ENCODE measurements at places on chromosomes 7 and 10.
A peak's percentile ranks its signal among the peaks of the same experiment; 100 is the strongest.

DNA sequence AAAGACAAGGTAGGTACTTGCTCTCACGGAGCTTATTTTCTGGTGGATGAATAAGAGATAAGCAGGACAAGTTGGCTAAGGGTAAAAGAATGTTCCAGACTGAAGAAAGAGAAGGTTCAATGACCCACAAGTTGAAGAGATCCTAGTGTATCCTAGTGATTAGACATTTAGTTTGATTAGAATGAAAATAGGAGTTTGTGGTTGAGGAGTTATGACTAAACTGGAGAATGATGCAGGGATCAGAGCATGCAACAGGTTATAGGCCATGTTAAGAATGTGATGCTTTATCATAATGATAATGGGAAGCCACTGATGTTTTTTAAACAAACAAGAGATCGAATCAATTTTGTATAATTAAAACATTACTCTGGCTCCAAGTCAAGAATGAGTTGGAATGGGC is 357.2 kb downstream of the HPSE2 start:
- DNase-seq, result no peak

DNA sequence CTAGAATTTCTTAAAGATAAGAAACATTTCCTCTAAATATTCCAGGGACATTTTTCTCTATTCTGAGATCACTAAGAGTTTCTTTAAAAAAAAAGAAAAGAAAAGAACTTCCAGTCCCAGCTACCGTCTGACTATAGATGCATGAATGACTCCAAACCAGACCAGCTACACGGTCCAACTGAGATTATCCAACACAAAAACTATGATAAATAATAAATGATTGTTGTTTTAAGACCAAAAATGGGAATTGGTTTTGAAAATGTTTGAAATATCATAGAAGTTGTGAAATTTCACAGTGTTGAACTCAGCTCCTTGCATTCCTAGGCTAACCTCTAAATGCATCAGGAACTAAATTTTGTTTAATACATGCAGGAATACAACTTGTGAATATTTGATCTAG is 1619.6 kb upstream of the LRRTM3 start:
- no peak for DNase-seq

DNA sequence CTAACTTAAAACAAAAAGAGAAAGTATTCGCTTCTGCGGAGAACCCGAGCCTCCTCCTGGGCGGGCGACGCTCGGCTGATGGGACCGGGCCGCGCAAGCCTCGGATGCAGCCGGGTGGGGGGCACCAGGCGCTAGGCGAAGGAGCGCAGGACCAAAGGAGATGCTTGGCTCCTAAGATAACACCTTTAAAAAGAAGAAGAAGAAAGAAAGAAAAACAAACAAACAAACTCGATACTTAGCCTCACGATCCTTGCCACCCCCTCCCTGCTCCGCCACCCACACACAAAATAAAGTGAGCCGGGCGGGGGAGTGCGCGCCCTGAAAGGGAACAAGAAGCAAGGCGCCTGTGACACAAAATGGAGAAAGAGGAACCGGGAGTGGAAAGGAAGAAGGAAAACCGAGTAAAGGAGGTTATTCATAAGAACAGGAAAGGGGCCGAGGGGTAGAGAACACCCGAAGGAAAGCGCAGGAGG is 34.0 kb upstream of the EBLN1 start:
- DNase-seq, result peak; percentile 88

DNA sequence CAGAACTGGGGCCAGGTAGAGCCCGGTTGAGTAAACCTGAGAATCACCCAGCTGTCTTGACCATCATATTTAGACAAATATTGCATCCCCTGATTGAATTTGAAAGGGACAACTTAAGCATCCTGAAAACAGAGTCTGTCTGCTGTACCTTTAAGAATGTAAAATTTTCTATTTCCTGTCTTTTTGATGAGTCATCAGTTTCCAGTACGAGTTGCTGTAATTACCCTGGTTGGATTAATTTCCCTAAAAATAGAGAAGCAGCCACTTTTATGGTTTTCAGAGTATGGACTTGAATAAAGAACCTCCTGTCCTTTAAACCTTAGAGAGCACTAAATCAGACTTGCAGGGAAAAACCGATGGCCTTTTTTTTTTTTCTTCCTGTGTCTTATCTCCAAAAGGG is 164.6 kb upstream of the SH2B2 start:
- DNase-seq, result no peak

DNA sequence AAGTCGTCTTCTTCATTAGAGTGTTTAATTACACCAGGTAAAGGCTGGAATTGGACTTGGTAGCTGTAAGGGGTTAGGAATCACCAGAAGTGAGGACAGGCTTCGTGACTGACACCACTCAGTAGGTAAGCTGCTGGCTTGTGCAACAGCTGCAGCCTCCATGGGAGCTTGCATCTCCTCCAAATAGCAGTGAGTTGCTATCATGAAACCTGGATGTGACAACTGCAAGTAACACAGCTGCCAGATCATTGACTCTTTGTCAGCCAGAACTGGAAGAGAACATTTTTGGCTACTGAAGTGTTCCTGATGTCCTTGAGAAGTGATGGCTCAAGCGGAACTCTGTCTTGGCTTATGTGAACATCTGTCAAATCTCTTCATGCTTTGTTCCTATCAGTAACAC is 64.1 kb upstream of the MSRB2 start:
- DNase-seq, result no peak

DNA sequence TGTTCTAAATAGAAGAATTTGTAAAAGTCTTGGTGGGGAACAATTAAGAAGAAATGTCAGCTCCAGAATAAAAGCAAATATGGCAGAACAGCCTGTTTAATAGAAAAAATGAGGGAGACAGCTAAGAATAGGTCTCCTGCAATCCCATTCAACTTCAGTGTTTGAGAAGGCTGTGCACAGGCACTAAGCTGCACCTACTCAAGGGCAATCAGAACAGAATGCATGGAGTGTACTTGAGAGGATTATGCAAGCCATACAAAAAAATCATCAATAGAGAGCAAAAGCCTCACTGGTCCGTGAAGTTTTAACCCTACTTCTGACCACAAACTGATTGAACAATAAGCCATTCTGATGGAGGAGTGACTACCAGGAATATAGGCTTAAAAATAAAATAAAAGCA is 690.7 kb upstream of the PCDH15 start:
- DNase-seq, result no peak

DNA sequence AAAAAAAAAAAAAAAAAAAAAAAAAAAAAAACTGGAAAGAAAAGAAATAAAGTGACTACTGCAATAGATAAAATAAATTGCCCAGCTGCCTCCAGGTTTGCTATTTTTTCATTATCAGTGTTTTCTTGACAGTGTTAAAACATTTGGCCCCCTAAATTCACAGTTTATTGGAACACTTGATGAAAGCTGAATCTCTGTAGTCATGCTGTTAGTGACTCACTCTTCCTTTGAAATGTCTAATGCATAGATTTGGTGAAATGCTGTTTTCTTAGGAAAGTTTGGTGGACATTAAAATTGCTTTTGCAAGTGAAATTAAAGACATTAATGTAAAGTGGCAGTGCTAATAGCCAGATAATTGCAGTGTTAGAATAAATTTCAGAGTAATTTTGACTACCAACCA is 785.2 kb downstream of the NRG3 start:
- no peak for DNase-seq

- DNase-seq, result no peak
Observed at GRCh38 chr7:70630818-70631457, 501.0 kb upstream of the GALNT17 start.

- DNase-seq, result no peak
Observed at GRCh38 chr7:29424984-29425309, 138.7 kb upstream of the PRR15 start.

- DNase-seq, result no peak
Observed at GRCh38 chr7:42167206-42167605, 69.8 kb downstream of the GLI3 start.

DNA sequence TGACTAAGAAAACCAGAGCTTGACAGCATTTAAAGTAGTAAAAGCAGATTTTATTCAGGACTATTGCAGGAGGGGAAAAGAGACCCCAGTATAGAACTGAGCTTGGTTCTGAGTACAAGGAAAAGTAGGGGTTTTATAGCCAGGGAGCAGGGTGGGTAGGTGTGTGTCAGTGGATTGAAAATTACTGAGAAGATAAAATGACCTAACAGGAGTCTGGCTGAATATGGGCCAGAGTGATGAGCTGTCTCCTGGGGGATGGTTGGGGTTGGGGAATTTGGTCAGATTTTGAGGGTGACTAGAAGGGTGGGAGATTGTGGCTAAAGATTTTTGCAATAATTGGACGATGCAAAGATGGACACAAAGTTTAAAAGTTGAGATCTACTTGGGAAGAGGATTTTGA is 114.0 kb downstream of the ST7 start:
- DNase-seq, result no peak

- DNase-seq, result no peak
Observed at GRCh38 chr7:143376396-143376795, 4.7 kb upstream of the ZYX start.

DNA sequence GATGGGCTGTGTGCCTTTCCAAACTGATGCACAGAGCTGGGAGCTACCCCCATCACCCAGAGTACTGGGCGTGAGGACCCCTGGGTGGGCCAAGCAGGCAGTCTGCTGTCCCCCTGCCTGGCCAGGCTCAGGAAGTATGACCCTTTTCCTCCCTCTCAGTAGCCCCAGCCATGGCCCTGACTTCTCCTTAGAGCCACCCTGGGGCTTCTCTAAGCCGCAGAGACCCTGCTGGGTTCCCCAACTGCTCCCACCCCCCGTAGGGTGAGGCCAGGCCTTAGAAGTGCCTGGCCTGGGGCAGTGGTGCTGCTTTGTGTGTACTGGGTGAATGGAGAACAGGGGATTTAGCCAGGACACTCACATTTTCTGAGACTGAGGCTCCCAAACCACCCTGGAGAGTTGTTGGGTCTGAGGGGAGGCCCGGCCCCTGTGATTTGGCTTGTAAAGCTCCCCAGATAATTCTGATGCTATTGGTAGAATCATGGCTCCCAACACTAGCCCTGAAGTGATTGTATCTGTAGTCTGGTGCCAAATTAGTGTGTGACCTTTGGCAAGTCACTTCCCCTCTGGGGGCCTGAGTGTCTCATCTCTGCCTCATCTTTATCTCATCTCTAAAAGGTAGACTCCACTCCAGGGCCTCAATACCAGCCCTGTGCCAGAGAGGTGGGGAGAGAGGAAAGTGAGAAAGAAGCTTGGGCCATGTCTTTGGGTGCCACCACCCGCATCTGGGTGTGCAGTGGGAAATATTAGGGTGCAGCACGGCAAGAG is 99.7 kb upstream of the PPIF start:
- DNase-seq, result no peak

- no peak for DNase-seq
Observed at GRCh38 chr10:3330663-3331062, 158.1 kb upstream of the PITRM1 start.

GRCh38 chr7:33601884-33602283 is 303.5 kb upstream of the BMPER start:
- DNase-seq, result no peak

- DNase-seq, result no peak
Observed at GRCh38 chr10:10460451-10460850, 557.2 kb upstream of the CELF2 start.

DNA sequence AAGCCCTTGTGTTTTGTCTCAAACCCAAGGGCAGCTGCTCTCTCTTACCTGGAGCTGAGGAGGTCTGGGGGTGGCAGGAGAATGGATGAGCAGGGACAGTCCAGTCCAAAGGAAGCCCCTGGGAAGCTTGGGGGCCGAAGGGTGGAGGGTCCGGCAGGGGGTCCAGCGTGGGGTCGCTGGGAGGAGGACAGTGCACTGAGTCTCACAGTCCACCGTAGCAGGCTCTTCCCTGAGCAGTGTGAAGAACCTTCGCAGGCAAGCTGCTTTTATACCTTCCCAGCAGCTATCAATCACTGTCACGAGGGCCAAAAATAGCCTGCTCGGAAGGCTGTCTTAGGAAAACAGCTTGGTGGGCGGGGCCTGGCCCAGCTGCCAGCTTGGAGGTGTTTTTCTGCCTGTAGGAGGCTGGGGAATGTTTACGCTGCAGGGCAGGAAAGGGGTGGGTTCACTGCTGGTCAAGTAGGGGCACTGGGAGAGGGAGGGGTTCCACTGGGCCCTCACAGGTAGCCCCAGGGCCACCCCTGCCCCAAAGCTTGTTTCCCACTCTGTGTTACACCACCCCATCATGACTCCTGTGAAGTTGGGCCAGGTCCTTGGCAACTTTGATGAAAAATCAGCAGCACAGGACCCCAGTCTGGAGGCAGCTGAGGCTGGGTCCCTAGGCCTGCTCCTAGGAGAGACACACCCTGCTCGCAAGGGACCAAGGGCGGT is at the start of gene DEPP1:
Gene DEPP1, minus strand, starts transcription at position 240 of the 711 bp plus-strand sequence. CDS start 779 bp downstream, outside the sequence.
- DNase-seq, result no peak

GRCh38 chr10:22805304-22805703 is 90.9 kb upstream of the PIP4K2A start:
- DNase-seq, result no peak

DNA sequence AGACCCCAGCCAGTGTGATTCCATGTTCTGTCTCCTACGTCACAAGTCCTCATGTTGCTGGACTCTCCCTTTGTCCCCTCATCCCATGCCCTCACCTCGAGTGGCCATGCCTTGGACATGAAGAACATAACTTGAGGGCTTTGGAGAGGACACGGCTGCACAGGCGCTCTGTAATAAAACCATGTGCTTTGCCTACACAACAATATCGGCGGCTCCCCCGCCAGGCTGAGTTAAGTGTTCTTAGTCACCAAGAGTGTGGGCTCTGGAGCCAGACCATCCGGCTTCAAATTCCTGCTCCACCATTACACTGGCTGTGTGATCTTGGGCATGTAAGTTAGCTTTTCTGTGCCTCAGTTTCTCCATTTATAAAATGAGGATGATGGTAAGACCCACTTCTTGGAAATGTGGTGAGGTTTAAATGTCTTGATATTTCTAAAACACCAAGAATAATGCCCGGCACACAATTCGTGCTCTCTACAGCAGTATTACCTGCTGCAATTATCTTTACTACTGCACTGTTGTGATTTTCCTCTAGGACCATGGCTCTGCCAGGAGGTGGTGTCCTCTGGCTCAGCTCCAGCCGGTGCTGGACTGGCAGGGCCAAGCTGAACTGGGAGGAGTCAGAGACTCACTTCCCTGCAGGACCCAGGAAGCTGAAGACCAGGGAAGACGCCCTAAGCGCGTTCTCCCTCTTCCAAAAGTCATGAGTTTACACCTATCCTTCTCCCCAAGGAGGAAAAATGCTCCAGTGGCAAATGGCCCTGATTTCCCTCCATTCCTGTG is 15.7 kb downstream of the SLIT1 start:
- no peak for DNase-seq

Measured in activated effector memory CD4-positive, alpha-beta T cell treated with anti-CD3 and anti-CD28 coated beads, Interleukin-2, amount 50 U/mL, for 16 hours (primary cell).